Caudate nucleus (tissue), 63 donors: ENCODE measurements at places on chromosomes 6 and 20.

- DNase-seq = no peak
Observed at GRCh38 chr6:43695215-43695966, 7.8 kb upstream of the MRPS18A start.

DNA sequence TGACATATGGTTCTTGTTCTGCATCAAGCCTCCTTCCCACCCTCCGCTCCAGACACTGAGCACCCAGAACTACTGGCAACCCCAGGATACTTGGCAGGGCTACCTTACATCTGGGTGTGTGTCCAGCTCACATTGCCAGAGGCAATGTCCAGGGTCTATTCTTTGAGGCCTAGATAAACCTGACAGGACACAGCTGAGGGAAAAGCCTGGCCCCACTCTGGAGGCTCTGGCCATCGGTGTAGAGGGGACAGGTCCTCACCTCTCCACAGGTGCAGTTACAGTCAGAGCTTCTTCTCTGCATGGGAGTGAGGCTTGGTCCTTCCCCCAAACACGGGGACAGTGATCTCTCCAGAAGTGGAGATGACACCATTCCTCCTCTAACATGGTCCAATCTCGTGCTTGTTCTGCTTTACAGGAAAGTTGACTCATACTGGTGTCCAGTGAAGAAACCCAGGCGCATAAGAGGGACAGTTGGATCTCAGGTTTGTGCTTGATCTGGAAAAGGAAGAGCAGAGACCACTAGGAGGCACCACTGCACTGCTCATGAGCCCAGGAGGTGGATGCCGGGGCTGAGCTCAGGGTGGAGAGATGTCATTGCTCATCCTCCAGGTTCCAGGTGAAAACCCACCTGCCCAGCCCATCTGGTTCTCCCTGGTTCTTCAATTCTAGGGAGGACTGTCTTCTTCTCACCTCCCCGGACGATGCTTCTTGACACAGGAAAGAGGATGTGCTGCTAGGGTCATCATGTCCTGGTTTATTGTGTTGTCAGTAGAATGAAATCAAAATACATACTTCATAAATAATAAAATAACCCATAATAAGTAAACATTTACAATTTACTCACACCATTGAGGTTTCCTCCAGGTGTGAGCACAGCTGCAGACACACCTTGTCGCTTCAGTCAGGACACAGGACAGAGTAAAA is 14.7 kb downstream of the HLA-F start:
- DNase-seq = peak; percentile 67

DNA sequence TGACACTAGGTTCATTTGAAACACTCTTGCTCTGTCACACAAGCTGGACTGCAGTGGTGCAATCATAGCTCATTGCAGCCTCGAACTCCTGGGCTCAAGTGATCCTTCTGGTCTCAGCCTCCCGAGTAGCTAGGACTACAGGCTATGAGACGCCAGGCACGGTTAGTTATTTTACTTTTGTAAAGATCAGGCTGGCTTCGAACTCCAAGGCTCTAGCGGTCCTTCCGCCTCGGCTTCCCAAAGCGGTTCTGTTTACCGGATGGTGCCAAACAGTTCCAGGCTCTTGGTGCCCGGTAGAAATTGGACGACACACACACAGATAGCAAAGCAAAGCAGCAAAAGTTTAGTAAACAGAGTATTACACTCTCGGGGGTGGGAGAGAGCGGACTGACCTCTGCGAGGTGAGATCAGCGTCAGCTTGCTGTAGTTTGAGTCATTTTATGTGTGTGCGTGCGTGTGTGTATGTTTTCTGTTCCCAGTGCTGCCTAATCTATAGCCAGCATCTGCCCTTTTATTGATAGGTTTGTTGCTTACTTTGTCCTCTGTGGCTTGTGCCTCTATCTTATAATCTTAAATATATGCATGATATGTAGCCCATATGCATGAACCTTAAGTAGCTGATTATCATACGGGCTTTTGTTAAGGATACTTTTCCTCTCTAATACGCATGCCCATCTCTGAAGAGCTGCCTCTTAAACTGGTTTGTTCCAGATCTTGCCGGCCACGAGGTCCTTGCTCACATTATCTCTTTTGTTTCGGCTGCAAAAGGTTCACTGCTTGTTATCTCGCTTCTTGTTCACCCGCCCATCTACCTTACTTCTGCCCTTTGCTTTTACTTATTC is 75.2 kb downstream of the OR2B2 start:
- no peak for DNase-seq

DNA sequence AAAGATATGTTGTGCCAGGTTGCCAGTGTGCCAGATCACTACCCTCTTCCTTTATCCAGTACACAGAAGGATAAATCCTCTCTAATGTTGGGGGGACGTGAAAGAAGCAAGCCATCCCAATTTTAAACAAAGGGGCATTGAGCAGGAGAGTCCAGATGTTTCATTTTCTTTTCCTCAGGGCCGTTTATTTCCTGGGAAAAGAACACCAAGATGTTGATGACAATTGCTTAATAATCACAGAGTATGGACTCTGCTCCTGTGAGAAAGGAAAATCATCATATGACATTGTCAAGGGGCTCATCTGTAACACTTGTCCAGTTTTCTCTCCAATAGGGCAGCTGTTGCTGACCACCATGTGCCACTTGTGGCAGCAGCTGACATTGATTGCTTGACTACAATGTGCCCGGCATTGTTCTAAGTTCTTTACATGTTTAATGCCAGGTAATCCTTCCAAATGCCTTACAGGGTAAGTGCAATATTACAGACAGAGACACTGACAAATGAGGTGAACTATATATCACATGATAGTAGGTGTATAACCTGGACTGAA is 161.4 kb downstream of the CD109 start:
- no peak for DNase-seq

- DNase-seq = no peak
Observed at GRCh38 chr6:109291902-109292301, 90.4 kb downstream of the CD164 start.

- no peak for DNase-seq
Observed at GRCh38 chr6:31060145-31060544, 49.9 kb downstream of the MUC22 start.

GRCh38 chr6:163019926-163020325 is 292.2 kb downstream of the PACRG start:
- no peak for DNase-seq

GRCh38 chr6:72863131-72863530 is 241.3 kb downstream of the KCNQ5 start:
- no peak for DNase-seq

DNA sequence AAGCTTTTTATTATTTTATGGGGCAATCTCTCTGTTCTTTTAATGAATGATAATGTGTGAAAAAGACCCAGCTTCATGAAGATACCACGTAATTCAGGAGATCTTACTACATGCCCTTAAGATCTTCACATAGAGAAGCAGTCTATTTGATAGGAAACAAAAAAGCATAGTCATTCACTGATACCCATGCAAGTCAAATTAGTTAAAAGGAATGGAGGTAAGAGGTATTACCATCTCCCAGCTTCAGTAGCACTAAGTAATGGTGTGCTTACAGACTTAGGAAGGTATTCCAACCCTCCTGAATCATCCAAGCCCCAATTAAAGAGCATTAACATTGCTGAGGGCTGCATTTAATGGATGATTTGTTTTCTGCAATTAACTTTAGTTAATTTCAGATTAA is 364.7 kb downstream of the SYNE1 start:
- DNase-seq = no peak

DNA sequence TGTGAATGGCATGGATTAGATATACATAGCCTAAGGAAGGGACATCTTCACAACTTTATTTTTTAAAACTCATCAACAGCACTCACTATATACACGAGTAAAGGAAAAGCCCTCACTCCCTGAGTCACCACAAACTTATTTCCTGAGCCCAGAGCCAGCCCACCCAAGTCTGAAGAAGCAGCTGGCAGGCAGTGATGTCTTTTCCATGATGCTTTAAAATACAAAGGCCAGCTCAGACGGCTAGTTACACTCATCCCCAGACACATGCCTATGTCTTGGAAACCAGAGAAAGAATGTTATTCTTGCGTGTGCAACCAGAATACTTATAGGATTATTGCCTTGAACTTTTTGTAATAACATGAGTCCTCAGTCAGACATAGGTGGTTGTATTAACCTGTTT is 114.4 kb downstream of the ADGRG6 start:
- no peak for DNase-seq

DNA sequence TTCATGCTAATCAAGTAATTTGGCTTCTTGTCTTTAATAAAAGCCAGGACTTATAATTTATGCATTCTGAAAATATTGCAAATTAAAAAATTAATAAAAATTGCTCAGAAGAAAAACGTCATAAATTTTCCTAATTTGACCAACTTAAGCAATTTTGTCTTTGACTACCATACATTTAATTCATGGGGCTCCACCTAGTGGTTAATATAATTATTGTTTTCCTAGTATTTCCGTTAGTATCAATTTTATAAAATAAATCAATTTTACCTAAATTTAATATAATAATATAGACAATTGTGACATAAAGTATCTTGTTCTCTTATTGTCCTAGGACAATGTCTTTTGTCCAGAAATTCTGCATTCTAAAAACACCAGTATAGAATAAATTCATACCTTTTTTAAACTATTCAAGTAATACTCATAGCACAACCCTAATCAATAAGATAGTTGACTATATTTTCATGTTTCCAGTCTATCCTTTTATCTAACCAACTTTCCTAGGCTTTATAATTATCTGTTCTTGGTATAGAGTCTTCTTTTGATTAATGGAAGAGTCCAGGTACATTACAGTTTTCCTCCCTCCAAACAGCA is 319.9 kb downstream of the TRDN start:
- DNase-seq = no peak

GRCh38 chr6:168055696-168056489 is 23.1 kb downstream of the FRMD1 start:
- DNase-seq = no peak

- peak; percentile 72 for DNase-seq
Observed at GRCh38 chr20:4613718-4614620, 107.7 kb upstream of the PRND start.

DNA sequence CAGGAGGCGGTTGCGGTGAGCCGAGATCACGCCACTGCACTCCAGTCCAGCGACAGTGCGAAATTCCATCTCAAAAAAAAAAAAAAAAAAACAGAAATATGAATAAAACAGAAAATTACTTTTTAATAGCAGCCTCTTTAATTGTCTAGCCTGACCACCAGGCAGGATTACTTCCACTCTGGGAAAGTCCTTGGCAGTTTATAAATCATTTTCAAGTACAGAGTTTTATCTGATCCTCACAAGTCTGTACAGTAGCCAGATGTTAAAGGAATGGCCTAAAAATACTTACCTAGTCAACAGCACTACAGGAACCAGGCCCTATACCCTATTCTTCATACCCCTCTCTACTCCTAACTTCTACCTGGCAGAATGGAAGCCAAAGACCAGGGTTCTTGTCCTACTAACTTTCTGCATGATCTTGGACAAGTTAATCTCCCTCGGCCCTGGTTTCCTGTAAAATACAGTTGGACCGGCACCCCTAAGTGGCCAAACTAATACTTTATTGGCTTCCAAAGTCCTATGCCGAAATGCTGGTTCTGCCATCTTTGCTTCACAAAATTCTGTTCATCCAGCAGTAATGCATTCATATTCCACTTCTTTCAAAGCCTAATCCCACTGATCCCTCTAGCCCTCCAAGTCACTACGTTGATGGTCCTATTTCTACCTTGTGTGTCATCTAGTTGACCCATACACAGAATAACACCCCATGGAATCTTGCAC is 1.9 kb downstream of the EIF2S2 start:
- no peak for DNase-seq

GRCh38 chr6:73309785-73310502 is 44.1 kb downstream of the DPPA5 start:
- DNase-seq = no peak

- DNase-seq = no peak
Observed at GRCh38 chr6:126440923-126441322, 101.0 kb downstream of the CENPW start.

DNA sequence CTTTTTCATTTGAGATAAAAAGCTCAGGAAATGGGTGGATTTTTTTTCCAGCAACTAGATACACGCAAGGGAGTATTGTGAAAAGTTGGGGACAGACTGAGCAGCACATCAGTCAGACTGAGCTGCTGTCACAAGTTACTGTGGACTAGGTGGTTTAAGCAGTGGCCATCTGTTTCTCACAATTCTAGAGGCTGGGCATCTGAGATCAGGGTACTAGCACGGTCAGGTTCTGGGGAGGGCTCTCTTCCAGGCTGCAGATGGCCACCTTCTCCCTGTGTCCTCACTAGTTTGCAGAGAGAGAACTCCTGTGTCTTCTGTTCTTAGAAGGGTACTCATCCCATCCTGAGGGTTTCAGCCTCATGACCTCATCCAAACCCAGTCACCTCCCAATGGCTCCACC is 178.3 kb downstream of the SYNDIG1 start:
- DNase-seq = no peak

DNA sequence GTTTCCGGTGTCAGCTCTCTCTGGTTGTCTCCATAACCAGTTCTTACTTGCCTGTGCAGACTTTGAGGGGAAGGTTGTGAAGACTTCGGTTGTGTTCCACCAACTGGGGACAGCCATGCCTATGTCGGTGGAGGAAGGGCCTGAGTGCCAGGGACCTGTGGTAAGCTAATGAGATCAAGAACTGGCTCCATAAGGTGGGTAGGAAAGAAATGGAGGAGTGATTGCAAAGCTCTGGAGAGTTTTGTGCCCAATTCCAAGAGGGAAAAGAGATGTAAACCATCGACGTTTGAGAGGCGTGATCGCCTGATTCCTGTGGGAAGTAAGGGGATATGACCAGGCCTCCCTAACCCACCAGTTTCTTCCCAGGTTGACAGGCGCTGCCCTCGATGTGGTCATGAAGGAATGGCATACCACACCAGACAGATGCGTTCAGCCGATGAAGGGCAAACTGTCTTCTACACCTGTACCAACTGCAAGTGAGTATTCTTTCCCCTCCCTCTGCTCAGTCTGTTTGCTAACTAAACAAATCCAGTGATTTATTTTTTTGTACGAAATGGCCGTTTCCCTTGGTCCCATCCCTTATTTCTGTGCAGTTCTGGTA is 893 bp downstream of the POLR1H start:
- no peak for DNase-seq

DNA sequence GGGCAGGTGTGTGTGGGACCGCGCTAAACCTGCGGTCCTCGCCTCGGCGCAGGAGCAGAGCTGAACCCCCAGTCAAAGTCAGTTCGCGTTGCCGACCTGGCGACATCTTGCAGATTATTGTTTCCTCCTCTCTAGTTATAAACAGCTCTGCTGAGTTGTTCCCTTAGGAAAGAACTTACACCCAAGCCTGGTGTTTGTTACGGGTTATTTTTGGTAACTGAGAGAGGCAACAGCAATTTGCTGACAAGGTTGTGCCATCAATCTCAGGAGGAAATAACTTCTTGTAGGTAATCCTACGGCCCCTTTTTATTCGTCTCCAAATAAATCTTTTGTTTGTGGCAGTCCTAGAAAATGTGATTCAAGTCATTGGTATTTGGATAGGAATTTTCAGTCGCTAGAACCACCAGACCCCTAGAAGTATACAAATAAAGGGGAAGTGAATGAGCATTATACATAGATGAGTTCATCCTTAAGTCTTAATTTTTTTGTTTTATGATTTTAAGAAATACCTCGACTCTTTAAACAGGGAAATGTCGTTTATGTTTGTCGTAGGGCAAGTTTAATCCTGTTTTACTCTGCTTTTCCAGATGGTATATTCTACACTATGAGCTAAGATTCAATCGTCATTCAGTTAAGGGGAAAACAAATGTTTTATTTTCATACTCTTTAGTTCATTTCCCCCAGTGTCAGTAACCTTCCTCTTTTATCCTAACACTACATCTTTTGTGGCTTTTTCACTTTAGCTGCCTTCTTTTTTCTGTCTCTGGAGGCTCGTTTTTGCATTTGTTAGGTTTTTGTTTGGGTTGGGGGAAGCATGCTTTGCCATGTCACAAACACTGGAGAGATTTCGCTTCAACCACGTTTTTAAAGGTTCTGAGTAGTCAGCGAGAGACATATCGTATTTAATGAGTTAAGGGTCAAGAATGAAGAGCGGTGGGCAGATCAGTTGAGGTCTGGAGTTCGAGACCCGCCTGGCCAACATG is 1.2 kb downstream of the PM20D2 start:
- DNase-seq = no peak
